Tibial artery (tissue), 4 donors: ENCODE measurements at places on chromosomes 4 and X.

DNA sequence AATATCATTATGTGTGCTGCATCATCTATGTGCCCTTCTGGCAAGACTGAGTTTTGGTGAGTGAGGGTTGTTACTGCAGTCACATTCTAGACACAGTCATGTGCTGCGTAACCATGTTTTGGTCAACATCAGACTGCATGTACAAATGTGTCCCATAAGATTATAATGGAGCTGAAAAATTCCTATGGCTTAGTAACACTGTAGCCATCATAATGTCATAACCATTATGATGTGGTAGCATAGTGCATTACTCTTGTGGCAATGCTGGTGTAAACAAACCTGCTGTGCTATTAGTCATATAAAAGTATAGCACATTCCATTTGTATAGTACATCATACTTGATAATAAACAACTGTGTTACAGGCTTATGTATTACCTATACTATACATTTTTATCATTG lies 198.1 kb upstream of the NUDT6 start:
- DNase-seq, result no peak

DNA sequence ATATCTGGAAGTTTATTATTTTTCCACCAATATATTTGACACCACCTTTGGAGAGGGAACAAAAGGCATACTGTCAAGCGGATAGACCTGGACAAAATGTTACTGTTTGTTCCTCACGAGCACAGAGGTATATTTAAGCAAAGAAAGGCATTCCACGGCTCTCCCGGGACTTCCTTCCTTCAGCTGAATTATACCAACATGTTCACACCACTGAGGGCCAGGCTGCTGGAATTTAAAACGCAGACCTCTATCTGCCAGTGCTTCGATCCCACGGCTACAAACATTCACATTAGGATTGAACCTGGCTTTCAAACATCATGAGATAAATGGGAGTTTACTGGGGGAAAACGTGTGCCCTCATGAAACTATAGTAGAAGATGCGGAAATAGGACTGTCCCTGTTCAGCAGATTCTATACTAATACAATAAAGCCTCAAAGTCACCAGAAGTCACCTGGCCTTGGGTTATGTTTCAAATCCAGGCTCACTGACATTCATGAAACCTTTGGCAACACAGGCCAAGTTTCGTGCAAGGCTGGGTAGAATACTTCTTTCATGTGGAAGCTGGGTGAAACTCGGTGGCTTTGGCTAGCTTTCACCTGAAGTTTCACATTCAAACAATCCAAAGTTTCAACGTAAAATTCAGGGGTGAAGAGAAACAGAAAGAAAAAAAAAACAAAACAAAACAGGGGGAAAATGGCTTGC lies 39.5 kb downstream of the SORBS2 start:
- no peak for DNase-seq

DNA sequence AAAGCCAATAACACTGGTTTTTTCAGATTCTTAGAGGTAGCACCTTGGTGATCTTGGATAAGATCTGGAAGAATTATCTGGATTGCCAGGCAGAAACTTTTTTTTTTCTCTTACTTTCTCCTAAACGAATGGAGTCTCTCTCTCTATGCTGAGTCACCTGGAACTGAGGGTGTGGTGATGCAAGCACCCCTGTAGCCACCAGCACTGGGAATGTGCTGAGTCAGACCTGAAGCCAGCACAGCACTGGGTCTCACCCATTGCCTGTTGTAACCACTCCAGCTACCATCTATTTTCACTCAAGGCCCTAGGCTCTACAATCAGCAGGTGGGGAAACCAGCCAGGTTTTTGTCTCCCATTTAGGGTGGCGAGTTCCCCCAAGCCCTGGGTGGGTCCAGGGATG lies 923.8 kb downstream of the RAPGEF2 start:
- DNase-seq, result no peak

- DNase-seq, result no peak
These were observed 94.4 kb upstream of the BOD1L1 start for GRCh38 chr4:13721894-13722293.

DNA sequence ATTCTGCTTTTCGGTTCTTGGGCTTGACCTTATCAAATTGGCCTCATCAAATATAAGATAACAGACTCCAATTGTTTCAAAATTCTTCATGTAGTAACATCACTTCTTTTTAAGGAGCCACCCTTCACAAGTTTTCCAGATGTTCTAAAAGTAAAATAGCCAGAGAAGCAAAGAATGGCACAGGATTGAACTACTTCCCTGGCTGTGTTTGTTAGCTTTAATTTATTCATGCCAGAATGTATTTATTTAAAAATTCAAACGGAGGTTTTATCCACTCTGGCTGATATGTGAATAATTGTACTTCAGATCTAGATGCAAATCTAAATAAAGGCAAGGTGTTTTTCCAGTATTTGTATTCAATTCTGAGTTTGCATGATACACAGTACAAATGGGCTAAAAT lies 581.3 kb upstream of the TENM3 start:
- DNase-seq, result no peak

- no peak for DNase-seq
These were observed 78.7 kb upstream of the DCLK2 start for GRCh38 chr4:149999485-150000074.

DNA sequence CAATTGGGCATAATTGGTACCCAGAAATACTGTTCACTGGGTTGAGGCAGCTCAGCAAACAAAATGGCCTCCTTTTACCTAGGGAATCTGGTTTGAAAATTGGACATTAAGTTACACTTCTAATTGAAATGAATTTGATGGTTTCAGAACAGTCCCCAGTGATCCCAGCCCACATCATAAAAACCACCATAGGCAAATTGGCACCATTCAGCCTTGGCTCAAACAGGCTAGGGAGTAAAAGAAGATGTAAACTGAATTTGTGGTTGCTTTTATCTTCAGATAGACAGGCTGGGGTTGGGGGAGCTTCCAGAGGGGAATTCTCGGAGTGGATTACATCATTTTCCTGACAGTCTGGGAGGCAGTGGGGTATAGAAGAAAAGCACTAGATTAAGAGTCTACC lies 576.5 kb downstream of the MID1IP1 start:
- no peak for DNase-seq

- no peak for DNase-seq
These were observed 11.8 kb downstream of the CASP6 start for GRCh38 chr4:109691411-109691920.
